ENCODE measurements at places on chromosomes 6 and 20.
A peak's percentile ranks its signal among the peaks of the same experiment; 100 is the strongest.

DNA sequence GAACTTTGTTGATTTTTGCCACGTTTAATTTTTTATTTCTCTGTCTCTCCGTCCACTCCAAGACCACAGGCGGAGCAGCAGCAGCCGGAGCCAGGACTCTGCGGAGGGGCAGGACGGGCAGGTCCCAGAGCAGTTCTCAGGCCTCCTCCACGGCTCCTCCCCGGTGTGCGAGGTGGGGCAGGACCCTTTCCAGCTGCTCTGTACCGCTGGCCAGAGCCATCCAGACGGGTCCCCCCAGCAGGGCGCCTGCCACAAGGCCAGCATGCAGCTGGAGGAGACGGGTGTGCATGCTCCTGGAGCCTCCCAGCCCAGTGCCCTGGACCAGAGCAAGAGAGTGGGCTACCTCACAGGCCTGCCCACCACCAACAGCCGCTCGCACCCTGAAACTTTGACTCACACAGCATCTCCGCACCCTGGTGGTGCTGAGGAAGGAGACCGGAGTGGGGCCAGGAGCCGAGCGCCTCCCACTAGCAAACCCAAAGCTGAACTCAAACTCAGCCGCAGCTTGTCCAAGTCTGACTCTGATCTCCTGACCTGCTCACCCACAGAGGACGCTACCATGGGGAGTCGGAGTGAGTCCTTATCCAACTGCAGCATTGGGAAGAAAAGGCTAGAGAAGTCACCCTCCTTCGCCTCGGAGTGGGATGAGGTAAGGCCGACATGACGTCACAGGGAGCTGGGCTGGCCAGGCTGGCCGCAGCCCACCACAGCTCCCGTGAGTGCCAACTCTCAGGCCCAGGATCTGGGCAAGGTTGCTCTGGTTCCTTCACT lies 123.5 kb downstream of the TCP11 start:
- no peak for DNase-seq

GRCh38 chr20:7323957-7324356 lies 556.5 kb downstream of the BMP2 start:
- DNase-seq = no peak

DNA sequence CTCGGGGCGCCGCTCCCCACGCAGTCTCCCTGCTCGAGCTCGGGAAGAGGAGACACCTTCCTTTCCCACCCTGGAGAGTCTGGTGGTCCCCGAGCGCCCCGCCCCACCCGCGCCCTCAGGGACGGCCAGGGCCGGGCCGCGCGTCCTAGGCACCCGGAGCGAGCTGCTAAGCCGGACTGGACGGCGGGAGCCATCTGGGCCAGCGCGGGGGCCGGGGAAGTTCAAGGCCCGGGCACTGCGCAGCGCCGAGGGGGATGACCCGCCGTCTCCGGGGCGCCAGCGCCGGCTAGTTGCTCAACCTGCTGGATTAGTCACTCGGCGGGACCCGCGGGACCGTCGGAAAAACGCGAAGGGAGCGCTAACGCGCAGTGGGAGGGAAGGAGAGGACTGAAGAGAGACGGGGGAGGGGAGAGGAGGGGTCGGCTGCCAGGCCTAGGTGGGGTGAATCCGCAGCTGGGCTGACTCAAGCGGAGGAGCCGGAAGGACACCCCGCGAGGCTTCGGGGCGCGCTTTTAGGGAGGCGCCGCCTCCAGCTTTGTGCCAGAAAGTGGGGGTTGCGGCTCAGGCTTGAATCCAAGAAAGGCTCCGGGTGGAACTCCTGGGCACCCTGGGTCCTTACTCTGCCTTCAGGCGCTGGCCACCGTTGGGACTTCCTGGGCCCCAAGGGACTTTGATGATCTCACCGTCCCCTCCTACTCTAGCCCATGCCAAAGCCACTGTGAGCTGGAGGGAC lies 75.7 kb upstream of the FOXP4 start:
- no peak for DNase-seq

- peak; percentile 72 for DNase-seq
These were observed at the start of gene DDX43 for GRCh38 chr6:73394577-73395354. TSS of gene DDX43 (plus strand) at chr6:73394828. CDS start at chr6:73394906, 78 bp downstream.

- no peak for DNase-seq
These were observed 100.7 kb upstream of the SCP2D1 start for GRCh38 chr20:18712882-18713281.

- no peak for DNase-seq
These were observed 22.2 kb downstream of the TOX2 start for GRCh38 chr20:43936805-43937204.

GRCh38 chr6:5695260-5696245 lies 311.2 kb downstream of the NRN1 start:
- peak; percentile 42 for DNase-seq

DNA sequence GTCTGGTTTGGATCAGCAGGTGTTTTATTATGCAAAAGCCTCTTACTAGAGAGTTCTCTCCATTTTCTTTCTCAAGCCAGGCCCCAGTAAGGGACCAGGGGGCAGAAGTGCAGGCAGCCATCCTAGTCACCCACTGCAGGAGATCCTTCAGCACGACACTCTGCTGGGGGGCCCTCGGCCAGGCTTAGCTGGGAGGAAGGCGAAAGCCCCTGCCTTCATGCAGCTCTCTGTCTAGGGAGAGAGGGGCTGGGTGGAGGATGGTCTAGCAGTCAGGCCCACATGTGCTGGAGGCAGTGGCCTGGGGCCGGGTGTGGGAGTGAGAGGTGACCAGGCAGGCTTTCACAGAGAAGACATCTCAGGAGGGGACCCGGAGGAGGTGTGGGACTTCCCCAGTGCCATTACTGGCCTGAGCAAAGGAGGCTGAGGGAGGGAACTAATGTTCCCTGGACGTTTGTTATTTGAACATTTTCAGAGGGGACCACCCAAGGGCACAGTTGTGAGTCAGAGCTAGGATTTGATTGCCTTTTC lies 33.5 kb upstream of the VSTM2L start:
- DNase-seq = no peak

All from GF-D8 (cell line).